ENCODE measurements at places on chromosomes 1 and 21.

DNA sequence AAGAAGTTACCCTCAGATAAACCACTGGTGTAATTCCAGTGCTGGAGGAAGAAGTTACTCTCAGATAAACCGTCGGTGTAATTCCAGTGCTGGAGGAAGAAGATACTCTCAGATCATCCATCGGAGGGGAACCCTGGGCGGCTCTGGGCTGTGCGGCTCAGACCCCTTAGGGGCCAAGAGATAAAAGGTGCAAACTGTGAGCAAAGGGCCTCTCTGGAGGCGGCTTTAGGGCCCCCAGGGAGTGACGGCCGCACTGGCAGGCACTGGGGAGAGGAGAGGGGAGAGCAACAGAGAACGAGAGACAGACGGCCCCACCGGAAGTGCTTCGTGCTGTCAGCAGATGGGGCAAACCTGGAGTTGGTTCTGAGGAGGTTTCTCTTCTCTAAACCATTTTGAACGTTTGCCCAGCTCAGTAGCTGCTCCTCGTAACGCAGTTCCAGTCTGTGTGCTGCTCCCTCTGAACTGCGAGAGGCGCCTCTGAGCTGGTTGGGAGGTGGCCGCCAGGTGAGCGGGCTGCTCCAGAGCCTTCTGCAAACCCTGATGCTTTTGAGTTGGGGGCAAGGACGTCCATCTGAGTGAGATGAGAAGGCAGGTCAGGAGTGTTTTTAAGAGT lies 62.6 kb upstream of the COL6A1 start:
- no peak for DNase-seq

DNA sequence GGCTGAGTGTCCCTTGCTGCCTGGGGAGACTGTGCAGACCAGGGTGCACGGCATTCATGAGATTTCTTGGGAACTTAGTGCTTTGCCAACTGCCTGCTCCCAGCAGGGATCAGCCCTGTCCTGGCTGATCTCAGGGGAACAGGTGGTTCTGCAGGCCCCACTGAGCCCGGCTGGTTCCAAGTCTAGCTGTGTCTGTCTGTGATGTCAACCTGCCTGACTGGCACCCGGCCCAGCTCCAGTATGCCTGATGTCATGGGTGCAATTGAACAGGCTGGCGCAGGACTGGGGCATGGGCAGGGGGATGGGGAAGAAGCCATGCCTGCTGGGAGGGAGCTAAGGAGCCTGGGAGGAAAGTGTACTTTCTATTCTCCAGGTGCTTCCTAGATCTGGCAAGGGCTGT lies 227.1 kb downstream of the GRIK3 start:
- no peak for DNase-seq

DNA sequence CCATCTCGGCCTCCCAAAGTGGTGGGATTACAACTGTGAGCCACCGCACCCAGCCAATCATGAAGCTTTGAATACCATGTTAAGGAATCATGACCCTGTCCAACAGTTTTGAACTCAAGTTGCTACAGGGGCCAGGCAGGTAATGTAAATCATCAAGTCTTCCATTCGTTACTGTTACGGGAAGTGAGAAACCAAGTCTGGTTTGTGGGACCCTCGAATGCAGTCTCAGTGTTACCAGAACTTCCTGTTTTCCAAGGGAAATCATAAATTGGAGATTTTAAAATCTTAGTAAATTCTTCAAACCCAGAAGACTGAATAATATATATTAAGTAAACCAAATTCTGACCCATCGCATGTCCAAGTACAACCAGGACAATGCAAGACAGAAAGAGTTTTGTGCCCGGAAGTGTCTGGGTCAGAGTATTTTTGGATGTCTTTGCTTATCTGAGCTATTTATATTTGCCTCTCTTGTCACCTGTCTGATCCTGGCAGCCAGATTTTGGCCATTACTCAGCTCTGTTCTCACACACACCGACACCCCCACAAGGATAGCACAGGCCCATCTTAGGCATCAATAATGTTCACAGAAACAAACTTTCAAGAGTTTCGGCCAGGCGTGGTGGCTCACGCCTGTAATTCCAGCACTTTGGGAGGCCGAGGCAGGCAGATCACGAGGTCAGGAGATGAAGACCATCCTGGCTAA lies 8.8 kb downstream of the ATP5IF1 start:
- DNase-seq = no peak

DNA sequence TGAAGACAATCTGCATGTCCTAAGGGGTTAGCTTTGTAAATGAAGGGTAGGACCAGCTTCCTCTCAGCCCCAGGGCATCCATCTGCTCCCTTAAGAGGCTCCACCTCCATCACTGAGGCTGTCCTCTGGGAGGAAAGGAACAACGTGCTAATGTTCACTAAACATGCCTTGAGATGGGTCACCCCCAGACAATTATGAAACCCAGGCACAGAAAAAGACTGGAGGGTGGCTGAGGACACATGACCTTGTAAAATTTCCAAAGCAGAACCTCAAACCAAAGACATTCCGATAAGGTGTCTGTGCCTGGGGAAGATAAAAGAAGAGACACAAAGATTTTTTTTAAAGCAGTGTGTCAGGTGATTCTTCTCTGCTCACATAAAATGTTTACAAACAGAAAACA lies 37.6 kb upstream of the ZNF124 start:
- no peak for DNase-seq

DNA sequence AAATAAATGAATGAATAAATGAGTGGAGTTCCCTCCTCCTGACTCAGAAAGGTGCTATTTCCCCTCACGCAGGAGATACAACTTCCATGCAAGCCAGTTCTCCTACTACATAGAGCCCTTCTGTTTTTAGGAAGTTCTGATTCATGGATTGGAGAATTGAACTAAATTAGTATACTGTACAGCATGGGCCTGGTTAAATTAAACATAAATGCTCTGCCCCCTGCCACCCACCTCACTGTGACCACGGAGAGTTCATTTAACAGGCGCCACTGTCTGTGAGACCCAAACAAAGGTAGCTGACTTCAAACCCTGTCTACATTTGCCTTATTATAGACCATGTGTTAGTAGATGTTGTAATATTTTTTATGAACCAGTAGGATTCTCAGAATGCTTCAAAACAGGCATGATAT lies 9.1 kb upstream of the IRF2BP2 start:
- no peak for DNase-seq

DNA sequence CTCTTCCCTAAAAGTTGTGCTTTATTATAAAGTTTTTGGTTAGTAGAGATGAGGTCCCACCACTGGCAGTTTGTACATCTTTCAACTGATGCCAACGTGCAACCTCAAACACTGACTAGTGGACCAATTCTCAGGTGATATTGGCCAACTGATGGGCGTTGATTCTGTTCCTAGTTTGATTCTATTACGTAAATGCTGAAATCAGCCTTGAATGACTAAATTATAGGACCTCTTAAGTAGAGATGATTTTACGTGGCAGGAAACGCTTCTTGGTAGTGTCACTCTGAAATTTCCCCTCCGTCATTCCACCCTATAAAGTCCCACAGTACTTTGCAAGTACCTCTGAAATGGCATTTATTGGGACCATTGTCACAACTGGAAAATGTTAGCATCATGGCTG lies 8.8 kb upstream of the FNDC7 start:
- no peak for DNase-seq

- no peak for DNase-seq
These were observed 42.7 kb upstream of the RGS2 start for GRCh38 chr1:192766009-192766625.

- DNase-seq = no peak
These were observed 61.9 kb downstream of the DNTTIP2 start for GRCh38 chr1:93816970-93817678.

DNA sequence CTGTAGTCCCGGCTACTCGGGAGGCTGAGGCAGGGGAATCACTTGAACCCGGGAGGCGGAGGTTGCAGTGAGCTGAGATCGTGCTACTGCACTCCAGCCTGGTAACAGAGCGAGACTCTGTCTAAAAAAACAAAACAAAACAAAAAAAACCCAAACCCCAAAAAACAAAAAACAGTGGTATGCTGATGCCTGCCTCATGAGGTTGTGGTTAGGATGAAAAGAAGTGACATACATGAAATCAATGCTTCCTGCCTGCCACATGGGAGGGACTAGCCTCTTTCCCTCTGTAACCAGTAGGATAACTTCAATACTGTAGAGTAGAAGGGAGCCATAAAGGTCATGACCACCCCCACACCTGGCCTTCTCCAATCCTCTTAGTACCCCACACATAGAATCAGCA lies 55.2 kb downstream of the TENT5C start:
- DNase-seq = no peak

GRCh38 chr1:64956010-64956640 lies 10.2 kb downstream of the JAK1 start:
- no peak for DNase-seq

GRCh38 chr1:154433161-154433764 lies 28.1 kb downstream of the IL6R start:
- DNase-seq = no peak

- no peak for DNase-seq
These were observed 224.1 kb upstream of the CACYBP start for GRCh38 chr1:174775621-174776020.

DNA sequence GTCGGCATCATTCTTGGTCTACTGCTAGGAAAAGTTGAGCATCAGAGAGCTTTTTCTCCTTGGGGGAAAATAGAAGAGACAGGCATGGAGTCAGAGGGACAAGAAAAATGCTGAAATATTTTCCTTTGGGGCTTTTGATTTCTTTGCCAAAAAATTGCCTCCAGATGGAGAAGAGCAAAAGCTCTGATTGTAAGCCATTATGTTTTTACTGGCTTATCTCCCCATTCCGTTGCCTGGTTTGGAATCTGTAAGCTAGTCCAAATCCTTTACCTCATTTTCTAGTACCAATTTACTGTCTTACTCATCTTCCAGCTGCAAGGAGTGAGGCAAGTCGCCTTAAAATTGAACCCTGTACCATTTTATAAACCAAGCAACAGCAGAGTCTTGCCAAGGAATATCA lies 23.3 kb upstream of the NBL1 start:
- no peak for DNase-seq

GRCh38 chr1:84301004-84301784 lies at the start of gene SAMD13:
Gene SAMD13 (plus strand): TSS chr1:84301708. CDS start chr1:84303235, 1,527 bp downstream.
- no peak for DNase-seq

GRCh38 chr1:206526064-206526911 lies 19.0 kb downstream of the RASSF5 start:
- no peak for DNase-seq

- no peak for DNase-seq
These were observed 182.2 kb upstream of the DUSP10 start for GRCh38 chr1:221923929-221924598.

DNA sequence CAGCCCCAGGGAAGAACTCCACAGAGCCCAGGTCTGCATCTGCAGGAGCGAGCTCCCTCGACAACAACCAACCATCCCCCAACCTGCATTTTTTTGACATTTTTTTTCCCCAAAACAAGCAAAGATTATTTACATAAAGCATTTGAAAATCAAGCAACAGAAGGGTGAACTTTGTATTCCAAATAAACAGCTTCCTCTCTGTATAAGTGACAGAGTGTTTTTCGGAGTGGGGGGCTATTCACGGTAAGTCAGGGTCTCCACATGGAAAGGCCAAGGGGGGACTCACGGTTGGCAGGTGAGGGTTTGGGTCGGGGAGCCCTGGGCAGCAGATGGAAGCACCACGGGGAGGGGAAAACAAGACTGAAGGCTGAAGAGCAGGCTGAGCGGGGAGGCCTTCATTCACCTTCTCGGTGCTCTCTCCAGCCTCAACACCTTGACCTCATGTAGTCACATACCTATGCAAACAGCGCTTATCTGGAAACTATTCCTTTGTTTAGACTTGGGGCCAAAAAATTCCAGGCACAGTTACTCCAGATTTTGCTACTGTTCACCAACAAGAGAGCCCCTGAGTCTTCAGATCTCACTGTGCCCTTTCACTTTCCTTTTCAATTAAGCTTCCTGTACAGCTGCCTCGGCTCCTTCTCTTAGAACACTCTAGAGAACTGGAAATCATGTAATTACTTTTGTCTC lies 27.6 kb downstream of the C2CD2 start:
- no peak for DNase-seq

GRCh38 chr1:101645810-101646209 lies 350.9 kb downstream of the OLFM3 start:
- no peak for DNase-seq

- DNase-seq = no peak
These were observed 1.7 kb upstream of the FMN2 start for GRCh38 chr1:240090014-240090413.

GRCh38 chr21:16536643-16537434 lies 807.1 kb downstream of the USP25 start:
- no peak for DNase-seq

DNA sequence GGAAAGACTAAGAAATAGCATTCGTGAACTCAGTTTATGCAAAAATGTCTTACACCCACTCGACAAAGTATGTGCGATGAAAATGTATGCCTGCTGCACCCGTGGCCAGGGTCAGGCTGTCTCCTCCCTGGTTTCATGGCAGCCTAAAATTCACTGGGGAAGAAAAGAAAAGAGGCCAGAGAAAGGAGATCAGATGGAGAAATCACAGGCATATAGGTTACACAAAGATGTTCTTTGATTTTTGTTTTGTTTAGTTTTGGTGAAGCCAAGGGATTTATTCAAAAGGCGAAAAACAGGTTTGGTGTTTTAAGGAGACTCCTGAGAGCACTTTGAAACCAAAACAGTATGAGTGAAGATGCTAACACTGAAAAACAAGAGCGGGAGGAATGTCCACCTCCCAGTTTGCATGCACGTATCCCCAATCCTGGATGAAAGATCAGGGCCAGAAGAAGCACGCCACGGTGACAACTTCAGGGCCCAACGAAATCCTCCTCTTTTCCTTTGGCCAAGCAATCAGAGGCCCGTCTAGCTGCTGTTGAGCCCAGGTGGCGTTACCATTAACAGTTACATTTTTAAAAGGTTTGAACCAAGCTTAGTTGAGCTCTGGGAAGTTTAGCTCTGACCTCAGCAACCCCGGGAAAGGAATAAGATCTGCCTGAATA lies 992 bp upstream of the SSX2IP start:
- DNase-seq = no peak

- no peak for DNase-seq
These were observed 108.9 kb downstream of the LHX8 start for GRCh38 chr1:75243124-75243523.

- DNase-seq = no peak
These were observed 35.4 kb downstream of the MIA3 start for GRCh38 chr1:222653178-222653827.

DNA sequence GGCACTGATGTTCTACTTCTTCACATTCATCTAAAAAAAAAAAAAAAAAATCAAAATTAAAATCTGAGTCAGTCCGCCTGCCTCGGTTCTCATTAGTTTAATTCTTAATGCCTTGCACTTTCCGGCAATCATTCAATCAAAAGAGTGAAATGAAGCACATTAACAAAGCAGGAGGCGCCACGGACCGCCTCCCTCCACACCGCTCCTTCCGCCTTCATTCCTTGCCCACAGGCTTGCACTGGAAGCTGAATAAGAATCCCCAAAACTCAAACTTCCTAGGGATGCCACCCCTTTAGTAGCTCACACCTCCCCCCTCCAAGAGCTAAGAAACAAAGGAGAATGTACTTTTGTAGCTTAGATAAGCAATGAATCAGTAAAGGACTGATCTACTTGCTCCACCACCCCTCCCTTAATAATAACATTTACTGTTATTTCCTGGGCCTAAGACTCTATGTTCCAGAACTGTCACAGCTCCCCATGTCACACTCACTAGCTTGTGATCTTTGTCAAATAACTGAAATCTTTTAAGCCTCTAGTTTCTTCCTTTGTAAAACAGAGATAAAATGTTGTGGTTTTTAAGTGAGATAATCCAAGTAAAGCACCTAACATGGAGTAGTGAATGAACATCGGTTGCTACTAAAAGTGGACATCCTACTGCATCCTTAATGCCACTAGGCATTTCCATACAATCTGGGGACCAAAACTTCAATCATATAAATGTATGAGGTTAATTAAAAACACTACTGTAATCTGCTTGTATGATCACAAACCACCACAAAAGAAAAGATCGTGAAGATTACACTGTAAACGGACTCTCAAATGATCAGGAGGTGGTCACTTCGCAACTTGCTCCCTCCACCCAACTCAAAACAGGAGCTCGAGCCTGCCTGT lies 27.4 kb downstream of the LGALS8 start:
- DNase-seq = no peak
